ENCODE measurements at places on chromosomes 6 and 20.

DNA sequence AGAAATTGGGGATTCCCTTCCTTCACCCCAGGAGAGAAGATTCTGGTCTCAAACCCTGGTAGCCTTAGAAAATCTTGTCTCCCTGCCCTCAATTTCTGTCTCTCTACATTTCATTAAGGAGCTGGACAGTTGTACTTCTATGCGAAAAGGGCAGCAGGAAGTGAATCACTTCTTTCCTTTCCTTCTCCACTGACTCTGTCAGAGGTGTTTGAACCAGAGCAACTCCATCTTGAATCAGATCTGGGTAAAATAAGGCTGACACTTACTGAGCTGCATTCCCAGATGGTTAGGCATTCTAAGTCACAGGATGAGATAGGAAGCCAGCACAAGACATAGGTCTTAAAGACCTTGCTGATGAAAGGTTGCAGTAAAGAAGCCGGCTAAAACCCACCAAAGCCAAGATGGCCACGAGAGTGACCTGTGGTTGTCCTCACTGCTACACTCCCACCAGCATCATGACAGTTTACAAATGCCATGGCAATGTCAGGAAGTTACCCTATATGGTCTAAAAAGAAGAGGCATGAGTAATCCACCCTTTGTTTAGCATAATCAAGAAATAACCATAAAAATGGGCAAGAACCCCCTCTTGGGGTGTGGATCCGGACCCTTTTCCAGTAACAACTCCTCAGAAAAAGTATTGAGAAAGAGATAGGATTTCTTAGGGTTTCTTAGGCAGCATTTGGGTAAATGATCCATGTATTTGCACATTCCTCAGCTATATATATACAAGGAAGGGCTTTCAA is 95.8 kb upstream of the PLCB4 start:
- DNase-seq: no peak

DNA sequence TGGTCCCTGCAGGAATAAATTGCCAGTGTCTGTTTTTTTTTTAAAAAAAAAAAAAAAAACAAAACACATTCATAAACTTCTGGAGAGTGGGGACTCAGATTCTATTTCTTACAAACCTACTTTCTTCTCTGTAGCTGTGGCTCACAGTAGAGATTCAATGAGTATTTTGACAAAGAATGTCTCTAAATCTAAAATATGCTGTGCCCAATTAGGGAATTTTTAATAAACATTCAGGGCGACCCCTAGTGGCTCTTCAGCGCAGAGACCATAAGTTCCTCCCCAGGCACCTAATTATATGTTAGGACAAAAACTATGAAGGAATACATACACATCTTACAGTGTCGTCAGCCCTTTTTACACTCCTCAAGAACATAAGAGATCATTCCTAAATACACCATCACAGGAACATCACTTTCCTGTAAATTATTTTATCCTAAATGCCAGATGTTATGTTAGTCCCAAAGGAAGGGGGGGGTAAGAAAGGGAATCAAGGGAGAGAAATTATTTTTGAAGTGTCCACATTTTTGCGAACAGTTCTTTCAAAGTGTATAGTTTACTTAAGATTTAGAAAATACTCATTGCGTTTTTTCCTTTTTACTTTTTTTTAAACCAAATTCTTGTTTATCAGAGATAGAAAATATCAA is 21.8 kb upstream of the NAA20 start:
- no peak for DNase-seq

DNA sequence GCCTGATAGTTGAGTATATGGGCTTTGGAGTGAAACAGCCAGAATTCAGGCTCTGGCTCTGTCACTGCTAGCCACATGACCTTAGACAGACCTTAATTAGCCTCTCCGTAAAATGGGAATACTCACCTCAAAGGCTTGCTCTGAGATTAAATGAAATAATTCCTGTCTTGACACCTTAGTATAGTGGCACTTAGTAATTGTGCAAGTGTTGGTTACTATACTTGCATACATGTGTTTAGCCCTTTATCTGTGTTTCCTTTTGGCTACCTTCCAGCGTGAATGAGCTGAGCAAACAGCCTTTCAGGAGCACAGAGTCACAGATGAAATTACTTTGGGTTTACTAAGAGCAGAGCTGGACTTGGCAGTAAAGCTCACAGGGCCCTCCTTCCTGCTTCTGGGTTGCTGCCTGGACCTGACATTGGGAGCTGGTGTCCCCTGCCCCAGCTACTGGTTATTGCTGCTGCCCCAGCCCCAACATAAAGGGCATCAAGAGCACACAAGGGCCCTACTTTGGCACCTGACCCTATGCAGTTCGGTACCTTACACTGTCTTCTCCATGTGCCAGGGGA is 32.8 kb downstream of the CD164 start:
- no peak for DNase-seq

DNA sequence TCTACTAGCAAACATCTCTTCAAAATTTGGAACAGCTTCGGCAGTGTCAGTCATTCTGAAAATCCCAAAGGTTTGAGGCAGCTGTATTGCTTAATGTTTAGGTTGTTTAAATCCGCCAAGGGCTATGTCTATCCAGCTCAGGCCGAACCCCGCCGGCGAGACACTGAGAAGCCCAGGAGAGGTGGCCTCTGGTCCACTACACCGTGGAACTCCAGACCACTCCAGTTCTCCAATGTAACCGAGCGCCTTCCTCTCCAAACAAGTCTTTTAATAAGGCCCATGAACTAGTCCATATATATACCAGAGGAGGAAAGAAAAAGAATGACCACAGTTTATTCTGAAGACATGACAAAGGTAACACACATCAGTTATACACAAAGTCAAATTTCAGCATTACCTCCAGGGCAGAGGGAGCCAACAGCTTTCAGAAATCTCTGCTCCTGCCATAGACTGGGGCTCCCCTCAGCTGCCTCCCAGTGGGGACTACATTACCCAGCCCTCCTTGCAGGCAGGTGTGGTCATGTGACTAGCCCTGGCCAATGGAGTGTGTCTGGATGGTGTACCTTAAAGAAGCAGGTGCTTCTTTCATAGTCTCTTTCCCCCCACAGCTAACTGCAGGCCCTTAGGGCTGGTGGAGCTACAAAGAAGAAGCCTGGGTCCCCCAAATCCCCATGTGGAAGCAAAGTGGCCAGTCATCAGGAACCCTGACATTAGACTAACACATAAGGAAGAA is at the start of gene RAMACL:
TSS of gene RAMACL (minus strand) at position 255 of the 733 bp plus-strand sequence. CDS start at position 54, 201 bp downstream.
- no peak for DNase-seq

GRCh38 chr20:1870792-1871550 is 24.2 kb upstream of the SIRPA start:
- no peak for DNase-seq

DNA sequence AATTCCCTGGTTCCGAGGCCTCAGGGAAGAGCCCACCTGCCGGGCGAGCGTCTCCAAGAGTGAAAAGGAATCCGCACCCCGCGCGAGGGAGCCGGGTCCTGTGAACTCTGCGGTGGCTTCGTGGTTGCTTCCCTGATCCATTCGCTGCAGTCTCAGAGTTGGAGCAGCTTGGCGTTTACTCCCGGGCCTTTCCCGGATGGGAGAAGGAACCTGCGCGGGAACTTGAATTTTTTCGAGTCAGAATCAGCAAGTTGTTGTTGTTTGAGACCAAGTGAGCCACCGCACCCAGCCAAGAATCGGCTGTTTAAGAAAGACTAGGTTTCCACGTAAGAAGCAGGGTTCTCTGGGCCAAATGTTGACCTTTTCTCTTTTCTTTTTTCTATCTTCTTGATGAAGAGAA is 12.9 kb downstream of the PRSS16 start:
- no peak for DNase-seq

DNA sequence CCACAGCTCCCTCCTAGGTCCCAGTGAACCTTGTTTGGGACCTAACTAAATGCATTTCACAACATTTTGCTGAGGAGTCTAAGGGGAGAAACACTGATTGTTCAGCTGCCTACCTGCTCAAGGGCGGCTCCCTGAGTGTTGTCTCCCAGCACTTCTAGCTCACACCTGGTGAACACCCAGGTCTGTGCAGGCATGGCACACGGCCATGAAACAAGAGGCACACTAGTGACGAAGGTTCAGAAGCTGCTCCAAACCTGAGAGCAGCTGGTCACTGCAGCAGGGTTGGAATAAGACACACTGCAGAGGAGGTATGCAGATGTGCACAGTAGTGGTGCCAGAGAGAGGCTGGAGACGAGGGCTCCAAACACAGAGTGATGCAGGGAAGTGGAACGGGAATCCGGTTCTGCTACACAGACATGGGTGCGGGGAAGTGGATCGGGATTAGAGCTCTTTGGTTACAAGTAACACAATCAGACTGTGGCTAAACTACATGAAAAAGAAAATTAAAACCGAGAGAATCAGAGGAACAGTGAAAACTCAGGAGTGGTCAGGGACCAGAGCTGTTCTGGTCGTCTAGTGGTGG is 486.1 kb upstream of the CDH4 start:
- DNase-seq: no peak

- DNase-seq: no peak
These were observed 97.9 kb upstream of the NEDD9 start for GRCh38 chr6:11330413-11330760.

DNA sequence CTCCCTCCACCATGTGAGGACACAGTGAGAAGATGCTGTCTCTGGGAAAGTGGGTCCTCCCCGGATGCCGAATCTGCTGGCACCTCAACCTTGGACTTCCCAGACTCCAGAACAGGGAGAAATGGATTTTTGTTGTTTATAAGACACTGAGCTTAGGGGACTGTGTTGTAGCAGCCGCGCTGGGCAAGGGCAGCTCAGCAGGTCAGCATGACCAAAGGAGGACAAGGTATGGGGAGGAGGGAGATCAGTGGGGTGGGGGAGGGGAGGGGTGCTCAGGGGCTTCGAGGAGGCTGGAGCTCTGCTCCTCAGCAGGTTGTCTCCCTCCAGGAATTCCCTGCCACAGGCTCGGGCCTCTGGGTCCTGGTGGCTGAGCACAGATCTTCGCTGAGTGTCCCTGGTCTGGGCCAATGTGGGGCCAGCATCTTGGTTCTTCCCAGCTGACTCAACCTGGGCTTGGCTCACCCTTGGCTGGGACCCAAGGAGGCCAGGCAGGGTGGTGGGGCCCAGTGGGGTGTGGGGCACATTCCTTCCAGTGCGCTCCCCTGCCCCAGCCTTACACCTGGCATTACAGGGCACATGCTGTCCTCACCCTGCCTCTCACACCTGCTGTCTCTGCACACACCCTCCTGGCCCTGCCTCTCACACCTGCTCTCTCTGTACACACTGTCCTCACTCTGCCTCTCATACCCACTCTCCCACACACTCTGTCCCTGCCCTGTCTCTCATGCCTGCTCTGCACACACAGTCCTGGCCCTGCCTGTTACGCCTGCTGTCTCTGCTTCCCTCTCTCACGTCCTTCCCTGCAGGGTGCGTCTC is 107.3 kb downstream of the SYCP2 start:
- DNase-seq: no peak

DNA sequence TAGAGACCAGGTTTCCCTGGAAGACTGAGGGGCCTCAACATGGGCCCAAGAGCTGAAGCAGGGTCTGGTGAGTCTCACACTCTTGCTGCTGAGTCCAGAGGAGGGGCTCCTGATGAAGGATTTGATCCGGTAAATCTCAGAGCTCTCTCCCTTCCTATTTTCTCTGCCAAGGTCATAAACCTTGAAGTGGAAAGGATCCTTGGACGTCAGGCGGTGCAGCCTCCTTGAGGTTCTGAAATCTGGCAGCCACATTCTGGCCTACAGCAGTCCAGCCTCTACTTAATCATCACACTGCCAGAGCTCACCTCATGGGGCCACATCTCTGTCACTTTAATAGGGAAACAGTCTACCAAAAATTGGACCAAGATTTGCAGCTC is 24.0 kb downstream of the ACSS1 start:
- DNase-seq: no peak

- no peak for DNase-seq
These were observed 60.8 kb upstream of the CARMIL1 start for GRCh38 chr6:25218346-25218745.

- no peak for DNase-seq
These were observed 2.3 kb downstream of the MANBAL start for GRCh38 chr20:37291724-37292126.

GRCh38 chr6:2460216-2460745 is 214.9 kb upstream of the GMDS start:
- no peak for DNase-seq

GRCh38 chr6:142984386-142984785 is 39.4 kb upstream of the HIVEP2 start:
- no peak for DNase-seq

GRCh38 chr6:161830866-161831616 is 557.2 kb upstream of the AGPAT4 start:
- DNase-seq: no peak

DNA sequence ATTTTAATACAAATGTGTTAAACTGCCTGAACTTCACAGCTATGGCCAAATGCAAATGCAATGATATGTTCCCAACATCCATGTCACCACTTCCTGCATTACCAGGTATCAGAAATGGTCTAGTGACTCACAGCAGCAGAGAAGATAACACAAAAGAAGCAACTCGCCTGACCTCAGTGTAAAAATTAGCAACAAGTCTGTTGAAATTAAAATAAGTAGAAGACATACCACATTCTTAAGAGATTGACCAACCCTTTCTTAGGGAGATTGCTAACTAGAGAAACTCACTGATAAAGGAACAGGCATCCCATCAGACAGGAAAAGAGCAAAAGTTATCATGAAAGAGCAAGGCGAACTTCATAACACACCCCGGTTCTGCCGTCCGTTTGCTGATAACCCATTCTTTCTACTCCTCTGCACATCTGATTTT is 45.1 kb downstream of the RNASET2 start:
- no peak for DNase-seq

GRCh38 chr6:145929037-145929633 is 35.0 kb downstream of the SHPRH start:
- DNase-seq: peak; percentile 4

- DNase-seq: no peak
These were observed 20.1 kb downstream of the SRC start for GRCh38 chr20:37365760-37366638.

GRCh38 chr6:168179133-168179532 is 100.1 kb upstream of the FRMD1 start:
- DNase-seq: no peak

GRCh38 chr20:49230021-49230420 is 10.8 kb downstream of the DDX27 start:
- DNase-seq: no peak

DNA sequence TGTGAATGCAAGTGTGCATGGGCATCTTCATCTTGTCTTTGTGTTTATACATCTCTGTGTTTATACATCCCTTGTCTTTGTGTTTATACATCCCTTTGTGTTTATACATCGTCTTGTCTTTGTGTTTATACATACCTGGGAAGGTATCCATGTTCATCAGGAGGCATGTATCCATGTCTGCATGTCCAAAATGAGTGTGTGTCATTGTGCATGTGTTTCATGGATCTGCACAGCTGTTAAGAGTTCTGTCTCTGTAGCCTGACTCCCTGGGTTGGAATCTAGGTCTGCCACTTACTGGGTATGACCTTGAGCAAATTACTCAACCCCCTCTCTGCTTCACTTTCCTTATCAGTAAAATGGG is 50.1 kb upstream of the SIRPA start:
- no peak for DNase-seq

Data from iPS DF 6.9 (cell line).